Fibroblast of lung (primary cell): ENCODE measurements at places on chromosomes 5 and 9.

DNA sequence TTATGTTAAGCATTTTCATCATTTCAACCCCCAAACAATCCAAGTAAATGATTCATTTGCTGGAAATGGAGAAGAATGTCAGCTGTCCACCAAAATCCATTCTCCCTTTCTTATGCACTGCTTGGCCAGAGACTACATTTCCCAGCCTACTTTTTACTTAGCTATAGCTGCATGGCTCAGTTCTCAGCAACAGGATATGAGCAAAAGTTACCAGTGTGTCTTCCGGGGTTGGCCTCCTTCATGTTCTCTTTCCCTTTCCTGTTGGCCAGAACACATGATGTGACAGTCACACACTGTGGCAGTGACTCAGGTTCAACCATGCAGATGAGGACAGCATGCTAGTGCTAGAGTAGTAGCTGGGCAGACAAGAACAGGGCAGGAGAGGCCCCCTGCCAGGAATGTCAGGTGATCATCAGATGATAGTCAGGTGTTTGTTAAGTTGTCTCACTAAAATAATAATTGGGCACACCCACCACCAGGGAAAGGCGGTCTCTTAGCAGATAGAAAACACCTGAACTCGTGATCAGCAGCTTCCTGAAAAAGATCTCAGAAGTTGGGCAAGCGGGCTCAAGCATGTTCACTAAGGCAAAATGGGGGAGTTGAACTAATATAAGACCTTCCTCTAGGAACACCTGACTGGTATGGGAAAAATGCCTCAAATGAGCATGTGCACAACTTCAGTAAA, 12.2 kb downstream of the GPR150 start:
- peaks cover 11% of the 10 kb centered on the region for H3K4me1 ChIP-seq
- no peaks in the 10 kb centered on the region for H3K36me3 ChIP-seq
- H3K4me3 ChIP-seq = no peak overlapping the region
- H3K27ac ChIP-seq = no peak overlapping the region
- peak; percentile 45 for DNase-seq

DNA sequence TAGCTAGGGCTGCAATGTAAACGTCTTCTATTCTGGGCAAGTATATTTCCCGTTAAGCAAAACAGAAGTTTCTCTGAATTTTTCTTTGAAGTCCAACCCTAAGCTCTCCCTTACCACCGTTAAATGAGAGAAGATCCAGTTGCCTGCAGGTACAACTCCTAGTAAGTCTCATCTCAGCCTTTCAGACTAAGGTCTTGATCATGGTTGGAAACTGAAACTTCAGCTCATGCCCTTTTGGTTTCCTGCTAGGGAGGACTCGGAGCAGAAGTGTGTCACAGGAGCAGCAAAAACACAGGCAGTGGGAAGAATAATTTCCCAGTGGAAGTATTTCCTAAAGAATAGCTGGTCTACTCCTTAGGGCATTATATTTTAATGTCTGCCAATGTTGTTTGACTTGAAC, 717.9 kb downstream of the PRELID2 start:
- no peaks in the 10 kb centered on the region for H3K36me3 ChIP-seq
- no peak overlapping the region for H3K4me3 ChIP-seq
- no peak overlapping the region for H3K27ac ChIP-seq
- no peaks in the 10 kb centered on the region for H3K4me1 ChIP-seq
- no peaks in the 10 kb centered on the region for H3K27me3 ChIP-seq

DNA sequence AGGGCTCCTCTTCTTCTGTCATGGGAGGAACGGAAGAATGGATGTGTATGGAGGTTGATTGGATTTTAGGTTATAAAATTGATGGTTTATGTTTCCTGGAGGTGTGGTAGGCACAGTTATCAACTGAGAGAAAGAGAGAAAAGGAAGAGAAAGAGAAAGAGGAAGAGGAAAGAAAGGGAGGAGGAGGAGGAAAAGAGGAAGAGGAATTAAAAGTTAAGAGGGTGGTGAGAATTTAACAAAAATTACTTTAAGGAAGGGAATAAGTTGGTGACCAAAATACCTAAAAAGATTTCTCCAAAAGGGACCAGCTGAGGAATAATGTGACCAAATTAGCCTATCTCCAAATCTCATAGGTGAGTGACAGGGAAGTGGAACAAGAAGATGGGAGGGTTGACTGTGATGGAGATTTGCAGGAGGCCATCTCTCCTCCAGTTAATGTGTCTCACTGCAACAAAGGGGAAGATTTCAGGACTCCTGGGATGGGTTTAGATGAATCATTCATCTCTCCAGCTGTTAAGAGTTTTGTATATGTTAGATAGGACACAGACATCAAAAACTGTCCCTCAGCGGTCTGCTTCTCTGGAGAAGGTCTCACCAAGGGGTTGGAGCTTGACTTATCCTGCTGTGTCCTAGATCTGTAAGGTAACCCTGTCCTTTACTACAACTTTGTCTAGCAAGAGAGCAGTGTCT, 76.0 kb upstream of the TMC1 start:
- H3K27ac ChIP-seq = no peak overlapping the region
- no peak for DNase-seq
- no peaks in the 10 kb centered on the region for H3K36me3 ChIP-seq
- H3K27me3 ChIP-seq = no peaks in the 10 kb centered on the region

- peaks cover 8% of the 10 kb centered on the region for H3K4me1 ChIP-seq
- no peaks in the 10 kb centered on the region for H3K27me3 ChIP-seq
- peak; percentile 73 for DNase-seq
These were observed 437 bp upstream of the TRIM41 start for GRCh38 chr5:181222630-181223057.

DNA sequence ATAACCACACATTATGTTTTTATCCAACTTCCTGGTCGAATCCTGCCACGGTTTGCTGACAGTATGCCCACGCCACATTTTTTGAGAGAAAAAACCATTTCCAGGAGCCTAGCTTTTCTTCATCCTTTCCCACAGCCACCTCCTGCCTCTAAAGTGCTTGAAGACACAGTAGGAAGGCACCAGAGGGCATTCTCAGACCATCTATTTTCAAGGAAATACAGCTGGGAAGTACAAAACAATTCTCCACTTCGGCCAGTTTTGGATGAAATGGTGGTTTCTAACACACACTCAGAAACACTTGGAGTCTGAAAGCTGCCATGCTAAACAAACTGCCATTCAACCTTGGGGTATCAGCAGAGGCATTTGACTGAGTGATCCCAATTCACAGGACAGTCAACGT, 86.3 kb upstream of the RPS23 start:
- H3K27me3 ChIP-seq = no peaks in the 10 kb centered on the region
- H3K36me3 ChIP-seq = no peaks in the 10 kb centered on the region
- DNase-seq = peak; percentile 62
- H3K4me3 ChIP-seq = no peak overlapping the region

- no peak overlapping the region for H3K4me3 ChIP-seq
- H3K27ac ChIP-seq = no peak overlapping the region
- H3K36me3 ChIP-seq = no peaks in the 10 kb centered on the region
These were observed 46.0 kb downstream of the NXNL2 start for GRCh38 chr9:88580961-88581360.

- H3K4me1 ChIP-seq = no peaks in the 10 kb centered on the region
- DNase-seq = no peak
- no peak overlapping the region for H3K4me3 ChIP-seq
- H3K27me3 ChIP-seq = no peaks in the 10 kb centered on the region
- no peak overlapping the region for H3K27ac ChIP-seq
These were observed 26.6 kb downstream of the PHF2 start for GRCh38 chr9:93603011-93603410.

- no peak for DNase-seq
- no peak overlapping the region for H3K4me3 ChIP-seq
- H3K4me1 ChIP-seq = no peaks in the 10 kb centered on the region
- H3K27ac ChIP-seq = no peak overlapping the region
- no peaks in the 10 kb centered on the region for H3K27me3 ChIP-seq
These were observed 111.1 kb downstream of the VAV2 start for GRCh38 chr9:133880851-133881661.
